Vagina (tissue), 2 donors: ENCODE measurements at places on chromosomes 3 and 15.

- DNase-seq: no peak
Measured at GRCh38 chr3:142315083-142315482, 89.7 kb upstream of the GK5 start.

DNA sequence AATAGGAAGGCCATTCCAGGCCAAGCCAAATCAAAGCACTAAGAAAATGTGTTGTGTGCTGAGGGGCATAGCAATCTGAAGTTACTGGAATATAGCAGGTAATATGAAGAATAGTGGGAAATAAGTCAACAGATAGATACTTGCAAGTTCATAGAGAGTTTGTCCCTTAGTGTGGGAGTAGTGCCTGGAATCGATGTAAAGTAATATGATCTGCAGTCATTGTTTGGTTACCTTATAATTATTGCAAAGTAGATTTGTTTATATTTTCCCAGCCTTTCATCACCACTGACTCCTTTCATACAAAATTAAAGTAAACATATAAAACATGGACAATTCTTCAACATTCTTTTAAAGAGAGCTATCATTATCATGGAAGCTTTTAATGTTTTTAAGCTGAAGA lies 420.9 kb upstream of the NECTIN3 start:
- no peak for DNase-seq

DNA sequence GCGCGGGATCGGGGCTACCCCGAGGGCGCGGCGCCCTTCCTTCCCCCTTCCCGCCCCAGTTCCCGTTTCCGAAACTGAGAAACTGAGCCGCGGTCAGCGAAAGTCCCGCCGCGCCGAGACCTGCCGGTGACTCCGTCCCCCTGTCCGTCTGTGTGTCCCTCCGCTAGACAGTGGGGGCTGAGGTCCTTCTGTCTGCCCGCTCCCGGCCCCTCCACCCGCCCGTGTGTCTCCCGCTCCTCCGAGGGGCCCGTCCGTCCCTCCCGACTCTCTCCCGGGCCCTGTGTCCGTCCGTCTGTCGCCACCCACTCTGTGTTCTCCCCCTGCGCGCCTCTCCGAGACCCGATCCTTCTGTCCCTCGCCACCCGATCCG lies 426 bp downstream of the PRKCD start:
- no peak for DNase-seq

DNA sequence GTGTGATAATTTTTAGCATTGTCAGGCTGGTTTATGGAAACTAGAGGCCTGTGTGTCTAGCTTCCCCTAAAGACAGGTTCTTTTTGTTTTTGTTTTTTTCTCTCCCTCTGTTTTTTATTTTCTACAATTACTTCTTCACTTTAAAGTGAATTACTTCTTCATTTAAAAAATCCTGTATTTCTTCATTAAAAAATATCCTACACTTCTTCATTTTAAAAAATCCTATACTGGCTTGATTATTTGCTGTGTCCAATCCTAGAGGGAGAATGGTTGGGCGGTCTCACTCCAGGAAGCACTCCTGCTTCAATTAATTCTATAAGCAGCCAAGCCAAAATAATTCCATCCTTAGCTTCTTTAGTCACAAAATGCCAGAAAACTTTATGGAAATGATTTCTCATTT lies 11.8 kb downstream of the ATG7 start:
- no peak for DNase-seq

DNA sequence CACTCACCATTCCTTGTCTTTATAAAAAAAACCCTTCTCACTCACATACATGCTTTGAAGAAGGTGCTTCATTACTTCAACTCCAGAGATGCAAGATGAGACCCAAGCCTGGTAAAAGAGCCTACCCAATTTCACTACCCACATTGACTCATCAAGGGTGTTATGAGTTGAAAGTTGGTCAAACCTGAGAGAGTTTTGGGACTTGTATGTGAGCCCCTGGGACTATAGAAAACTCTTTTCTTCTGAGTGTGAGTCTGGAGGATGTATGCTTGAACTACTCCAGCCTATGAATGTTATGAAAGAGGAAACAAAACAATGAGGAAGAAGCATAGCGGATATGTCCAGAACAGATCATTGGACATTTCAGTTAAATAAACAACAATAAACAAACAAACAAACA lies 106.5 kb upstream of the SATB1 start:
- DNase-seq: no peak

DNA sequence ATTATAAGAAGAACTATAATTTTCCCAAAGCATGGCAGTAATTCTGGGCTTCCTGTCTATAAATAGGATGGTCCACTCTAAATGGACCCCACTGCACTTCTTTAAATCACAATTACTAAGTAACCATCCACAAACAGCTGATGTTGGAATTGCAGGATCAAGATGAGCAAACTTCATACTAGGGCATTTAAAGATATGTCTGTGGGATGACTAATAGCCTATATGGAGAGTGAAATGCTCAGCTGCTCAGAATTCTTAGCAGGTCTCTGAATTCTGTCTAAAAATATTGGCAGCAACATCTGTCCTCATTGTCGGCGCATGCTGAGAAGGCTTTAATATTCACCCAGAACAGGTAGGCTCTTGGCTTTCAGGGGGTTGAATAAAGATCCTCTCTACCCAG lies 140.4 kb downstream of the SATB1 start:
- DNase-seq: no peak

DNA sequence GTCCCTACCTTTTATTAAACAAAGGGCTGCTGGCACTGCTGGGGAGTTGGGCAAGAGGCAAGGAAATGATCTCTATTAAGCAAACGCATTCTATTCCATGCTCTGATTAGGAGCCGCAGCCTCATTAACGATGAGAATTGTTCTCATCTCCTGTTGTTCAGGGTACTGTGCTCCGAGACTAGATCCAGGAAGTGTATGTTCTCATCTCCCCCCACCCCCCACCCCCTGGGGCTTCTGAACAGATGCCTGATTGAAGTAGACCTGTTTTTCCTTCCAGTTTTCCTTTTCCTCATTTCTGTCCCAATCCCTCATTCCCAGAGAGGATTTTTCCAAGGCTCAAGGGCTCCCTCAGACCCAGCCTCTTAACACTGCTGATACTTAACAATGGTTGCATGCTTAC lies 81.6 kb upstream of the FEZF2 start:
- no peak for DNase-seq

DNA sequence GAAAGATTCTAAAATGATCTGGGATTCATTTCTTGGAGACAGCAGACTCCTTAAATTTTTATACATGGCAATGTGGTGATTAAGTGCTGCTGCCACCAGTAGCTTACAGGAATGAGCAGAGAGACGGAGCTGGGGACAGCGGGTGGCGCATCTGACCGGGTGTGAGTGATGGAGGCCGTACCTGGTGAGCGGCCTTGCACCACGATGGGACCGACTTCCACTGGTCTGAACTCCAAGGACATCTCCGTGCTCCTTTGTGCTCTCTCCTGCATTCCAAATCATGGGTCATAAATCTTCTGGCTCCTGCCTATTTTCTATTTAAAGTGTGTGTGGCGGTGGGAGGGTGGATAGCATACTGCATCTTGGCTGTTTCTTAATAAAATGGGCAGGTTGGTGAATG lies 262.6 kb downstream of the ABHD5 start:
- DNase-seq: no peak

GRCh38 chr3:124483915-124484470 lies 246.3 kb upstream of the UMPS start:
- DNase-seq: no peak

- no peak for DNase-seq
Measured at GRCh38 chr15:69668963-69669362, 216.3 kb downstream of the RPLP1 start.

DNA sequence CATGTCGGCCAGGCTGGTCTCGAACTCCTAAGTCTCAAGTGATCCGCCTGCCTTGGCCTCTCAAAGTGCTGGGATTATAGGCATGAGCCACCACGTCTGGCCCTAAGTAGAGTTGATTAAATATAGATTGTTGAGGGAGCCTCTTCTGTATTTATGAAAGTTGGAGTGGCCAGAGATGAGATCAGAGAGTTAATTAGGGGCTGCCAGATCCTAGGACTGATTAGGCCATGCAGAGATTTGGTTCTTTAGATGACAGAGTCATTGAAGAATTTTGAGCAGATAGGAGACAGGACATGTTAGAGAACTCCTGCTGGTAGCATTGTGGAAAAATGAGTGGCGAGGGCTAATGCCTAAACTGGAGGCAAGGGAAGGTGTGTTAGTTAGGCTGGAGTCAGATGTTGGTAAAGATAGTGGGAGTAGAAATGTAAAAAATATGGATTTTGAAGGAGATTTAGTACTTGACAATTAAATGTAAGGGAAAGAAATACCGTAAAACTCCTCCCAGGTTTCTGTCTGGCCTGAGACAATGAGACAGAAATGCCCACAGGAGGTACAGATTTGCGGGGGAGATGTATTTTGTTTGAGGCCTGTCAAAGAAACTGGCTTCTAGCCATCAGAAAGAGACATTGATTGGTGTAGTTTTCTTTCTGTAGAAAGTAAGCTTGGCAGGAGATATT lies 23.4 kb downstream of the SACM1L start:
- DNase-seq: no peak

GRCh38 chr15:47293466-47294162 lies 423.7 kb upstream of the SEMA6D start:
- no peak for DNase-seq

DNA sequence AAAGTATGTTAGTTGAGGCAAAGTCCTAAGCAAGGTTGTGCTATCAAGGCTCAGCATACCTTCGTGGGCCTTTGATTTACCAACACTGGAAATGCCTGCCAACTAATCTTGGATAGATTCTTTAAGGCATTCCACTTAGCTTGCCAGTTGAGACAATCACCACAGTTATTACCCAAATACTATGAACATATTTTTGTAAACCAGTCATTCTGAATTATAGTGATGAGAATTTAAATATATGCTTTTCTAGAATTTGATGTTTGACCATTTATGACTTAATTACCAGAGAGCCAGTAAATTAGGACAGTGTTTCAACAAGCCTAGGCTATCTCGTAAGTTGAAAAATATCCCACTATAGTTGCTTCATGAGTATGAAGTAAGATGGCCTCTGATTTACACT lies 15.5 kb downstream of the TRIM59 start:
- DNase-seq: no peak

DNA sequence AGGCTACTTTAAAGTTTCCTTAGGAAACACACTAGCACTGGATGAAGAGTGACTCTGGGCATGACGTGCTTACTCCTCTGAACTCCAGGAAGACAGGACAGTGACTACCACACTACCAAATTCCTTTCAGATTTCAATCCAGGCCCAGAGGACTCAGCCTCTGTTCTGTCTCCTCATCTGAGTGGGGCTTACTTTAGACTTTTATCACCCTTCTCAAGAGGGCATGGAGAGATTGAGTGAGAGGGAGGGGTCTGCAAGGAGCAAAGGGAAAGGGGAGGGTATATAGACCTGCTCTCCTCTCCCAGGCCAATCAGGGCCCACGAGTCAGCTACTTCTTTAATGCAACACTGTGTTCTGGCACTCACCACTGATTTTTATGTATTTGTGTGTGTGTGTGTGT lies 29.4 kb upstream of the RSL24D1 start:
- DNase-seq: no peak

GRCh38 chr3:1971780-1972179 lies 126.9 kb upstream of the CNTN4 start:
- DNase-seq: no peak

DNA sequence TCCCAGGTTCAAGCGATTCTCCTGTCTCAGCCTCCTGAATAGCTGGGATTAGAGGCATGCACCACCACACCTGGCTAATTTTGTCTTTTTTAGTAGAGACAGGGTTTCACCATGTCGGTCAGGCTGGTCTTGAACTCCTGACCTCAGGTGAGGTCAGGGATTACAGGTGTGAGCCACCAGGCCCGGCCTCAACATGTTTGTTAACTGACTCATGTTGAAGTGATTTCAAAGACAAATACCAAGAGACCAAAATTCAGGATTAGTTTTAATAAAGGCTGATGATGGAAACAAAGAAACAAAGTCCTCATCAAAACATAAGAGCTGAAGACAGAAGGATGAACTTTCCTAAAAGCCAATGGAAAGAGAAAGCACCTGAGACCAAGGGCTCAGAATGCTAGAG lies 36.5 kb downstream of the SLC12A6 start:
- no peak for DNase-seq

GRCh38 chr15:39710681-39711080 lies 72.0 kb downstream of the FSIP1 start:
- DNase-seq: no peak

GRCh38 chr3:118778201-118778600 lies 256.4 kb downstream of the IGSF11 start:
- no peak for DNase-seq

- no peak for DNase-seq
Measured at GRCh38 chr3:112463250-112463649, 36.0 kb downstream of the BTLA start.

GRCh38 chr15:56533731-56534403 lies 68.9 kb upstream of the MNS1 start:
- no peak for DNase-seq

DNA sequence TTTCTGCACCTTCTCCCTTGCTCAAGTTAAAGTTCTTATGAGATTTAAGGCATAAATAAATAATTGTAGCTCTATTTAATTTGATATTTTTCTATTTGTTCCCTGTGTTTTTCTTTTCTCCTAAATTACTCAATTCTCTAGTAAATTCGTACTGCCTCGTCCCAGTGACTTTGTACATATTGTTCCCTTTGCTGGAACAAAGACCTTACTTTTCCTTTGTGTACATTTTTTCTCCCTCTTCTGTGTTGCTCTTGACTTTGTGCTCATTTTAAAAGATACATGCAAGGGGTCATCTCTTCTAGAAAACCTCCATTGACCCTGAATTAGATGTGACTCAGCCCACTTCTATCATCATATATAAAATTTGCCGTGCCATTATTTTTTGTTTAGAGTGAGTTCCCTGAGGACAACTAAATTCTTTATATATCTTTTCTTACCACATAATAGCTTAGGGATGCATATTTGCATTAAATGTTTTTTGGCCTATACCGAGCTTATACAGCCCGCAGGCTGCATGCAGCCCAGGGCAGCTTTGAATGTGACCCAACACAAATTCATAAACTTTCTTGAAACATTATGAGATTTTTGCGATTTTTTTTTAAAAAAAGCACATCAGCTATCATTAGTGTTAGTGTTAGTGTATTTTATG lies 29.6 kb downstream of the PPP4R2 start:
- DNase-seq: no peak

DNA sequence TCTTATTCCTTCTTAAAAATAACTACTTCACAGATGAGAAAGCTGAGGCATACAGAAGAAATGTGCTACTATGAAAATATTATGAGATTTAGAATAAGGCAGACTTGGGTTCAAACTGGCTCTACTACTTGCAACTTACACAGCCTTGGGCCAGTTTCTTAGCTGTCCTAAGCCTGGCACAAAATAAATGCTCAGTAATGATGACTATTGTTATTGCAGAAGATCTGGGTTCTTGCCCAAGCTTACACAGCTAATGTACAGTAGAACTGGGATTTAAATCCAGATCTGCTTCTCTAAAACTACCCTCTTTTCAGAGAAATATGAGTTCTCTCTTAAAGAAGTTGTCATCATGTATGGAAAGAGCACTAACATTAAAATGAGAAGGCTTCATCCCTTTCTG lies 228.2 kb upstream of the TPRG1 start:
- no peak for DNase-seq

DNA sequence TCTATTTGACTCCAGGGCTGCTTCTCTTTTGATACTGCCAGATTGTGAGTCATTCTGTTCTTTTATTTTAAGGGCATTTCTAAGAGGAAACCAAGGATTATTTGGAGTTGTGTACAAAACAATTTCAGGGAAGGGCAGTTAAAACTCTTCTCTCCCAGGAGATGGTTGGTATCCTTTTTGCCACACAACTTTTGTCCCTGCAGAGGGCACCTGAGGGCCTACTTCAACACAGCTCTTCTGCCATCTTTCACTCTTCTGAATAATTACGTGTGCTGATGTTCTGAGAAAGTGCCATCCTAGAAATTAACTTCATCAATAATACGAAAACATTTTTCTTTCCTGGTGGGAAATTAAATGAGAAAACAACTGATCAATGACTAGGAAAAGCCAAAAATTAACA lies 75.7 kb upstream of the GADL1 start:
- DNase-seq: no peak
